ENCODE measurements at places on chromosomes 12 and 14. TPM values are rescaled to one million over a fixed set of nuclear protein-coding genes. Genes with fewer than 3 reads are reported as not detected.
A peak's percentile ranks its signal among the peaks of the same experiment; 100 is the strongest.

The CNOT2 gene
- 38.5 TPM for polyA plus RNA-seq

The KIF5A gene
- polyA plus RNA-seq: 0.08 TPM

The POU6F1 gene
- polyA plus RNA-seq: 3.9 TPM

DNA sequence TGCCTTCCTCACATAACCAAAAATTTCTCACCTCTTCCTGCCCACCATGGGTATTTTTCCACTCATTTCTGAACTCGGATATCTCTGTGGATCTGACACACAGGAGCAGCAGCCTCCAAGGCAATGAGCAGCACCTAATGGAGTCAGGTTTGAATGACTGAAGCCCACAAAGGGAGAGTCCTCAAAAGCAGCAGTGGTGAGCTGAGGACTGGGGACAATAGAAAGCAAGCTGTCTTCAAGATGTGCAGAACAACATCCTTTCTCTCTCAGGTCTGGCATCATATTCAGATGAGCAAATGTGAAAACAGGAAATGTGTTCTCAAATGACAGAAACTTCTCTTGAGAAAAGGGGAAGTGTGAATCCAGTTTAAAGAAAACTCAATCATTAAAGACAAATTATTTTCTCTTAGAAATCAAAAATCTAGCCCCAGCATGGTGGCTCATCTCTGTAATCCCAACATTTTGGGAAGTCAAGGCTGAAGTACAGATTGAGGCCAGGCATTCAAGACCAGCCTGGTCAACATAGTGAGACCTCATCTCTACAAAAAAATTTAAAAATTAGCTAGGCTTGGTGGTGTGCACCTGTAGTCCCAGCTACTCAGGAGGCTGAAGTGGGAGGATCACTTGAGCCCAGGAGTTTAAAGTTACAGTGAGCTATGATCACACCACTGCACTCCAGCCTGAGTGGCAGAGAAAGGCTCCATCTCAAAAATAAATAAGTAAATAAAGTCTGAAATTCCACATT, 54.2 kb downstream of the C12orf42 start:
- peak; percentile 69 for DNase-seq

- DNase-seq: no peak
These were observed 28.6 kb downstream of the PRDM4 start for GRCh38 chr12:107732365-107732764.

DNA sequence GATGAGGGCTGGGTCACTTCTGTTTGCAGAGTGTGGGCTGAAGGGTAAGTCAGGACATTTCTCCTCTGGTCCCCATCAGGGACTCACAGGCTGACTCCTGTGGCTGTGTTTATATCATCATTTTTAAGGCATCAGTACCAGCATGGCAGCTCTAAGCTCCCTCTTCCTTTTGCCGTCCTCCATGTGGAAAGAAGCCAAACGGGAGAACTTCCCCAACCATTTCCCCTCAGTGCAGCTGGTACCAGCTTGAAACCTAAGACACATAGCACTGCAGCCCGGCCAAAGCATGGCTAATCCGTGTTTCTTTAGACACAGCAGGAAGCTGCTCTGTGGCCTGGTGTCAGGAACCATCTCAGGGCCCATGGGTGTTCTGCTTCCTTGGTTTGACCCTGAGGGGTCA, 31.9 kb upstream of the ATP2A2 start:
- DNase-seq: no peak
